A673 (cell line): ENCODE measurements at places on chromosomes 4 and X. TPM values are rescaled to one million over a fixed set of nuclear protein-coding genes. Genes with fewer than 3 reads are reported as not detected.

Gene GLRA3
- 0.06 TPM in 1 of 2 replicates, not detected in the other for total RNA-seq

Gene F8A2
- not detected in 2 replicates for total RNA-seq

GRCh38 chrX:14694611-14695010, 165.3 kb downstream of the GLRA2 start:
- H3K4me3 ChIP-seq, result no peak overlapping the region
- H3K27me3 ChIP-seq, result no peaks in the 10 kb centered on the region
- no peaks in the 10 kb centered on the region for H3K4me1 ChIP-seq
- H3K36me3 ChIP-seq, result no peaks in the 10 kb centered on the region

DNA sequence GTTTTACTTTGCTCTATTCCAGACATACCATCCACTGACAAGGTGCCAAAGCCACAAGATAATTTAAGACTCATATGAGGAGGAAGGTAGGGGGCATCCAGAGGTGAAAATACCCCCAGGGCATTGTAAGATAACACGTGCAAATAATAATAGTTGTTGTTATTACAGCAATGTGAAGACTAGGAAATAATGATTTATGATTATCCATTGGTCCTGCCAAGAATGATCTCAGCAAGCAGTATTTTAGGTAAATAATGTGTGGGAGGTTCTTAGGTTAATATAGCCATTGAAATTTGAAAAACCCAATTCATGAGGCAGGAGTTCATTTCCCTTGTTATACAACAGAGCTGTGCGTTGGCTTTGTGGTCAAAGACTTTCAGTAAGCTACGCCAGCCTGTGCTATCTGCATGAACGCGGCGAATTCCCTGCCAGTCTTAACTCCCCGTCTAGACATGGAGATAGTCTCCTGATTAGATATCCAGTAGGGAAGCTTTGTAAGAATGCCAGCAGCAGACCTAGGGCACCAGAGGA, 47.2 kb upstream of the MXRA5 start:
- no peaks in the 10 kb centered on the region for H3K36me3 ChIP-seq
- peak; percentile 1 for DNase-seq
- no peak overlapping the region for H3K27ac ChIP-seq
- H3K4me1 ChIP-seq, result no peaks in the 10 kb centered on the region
- H3K27me3 ChIP-seq, result peaks cover 25% of the 10 kb centered on the region

DNA sequence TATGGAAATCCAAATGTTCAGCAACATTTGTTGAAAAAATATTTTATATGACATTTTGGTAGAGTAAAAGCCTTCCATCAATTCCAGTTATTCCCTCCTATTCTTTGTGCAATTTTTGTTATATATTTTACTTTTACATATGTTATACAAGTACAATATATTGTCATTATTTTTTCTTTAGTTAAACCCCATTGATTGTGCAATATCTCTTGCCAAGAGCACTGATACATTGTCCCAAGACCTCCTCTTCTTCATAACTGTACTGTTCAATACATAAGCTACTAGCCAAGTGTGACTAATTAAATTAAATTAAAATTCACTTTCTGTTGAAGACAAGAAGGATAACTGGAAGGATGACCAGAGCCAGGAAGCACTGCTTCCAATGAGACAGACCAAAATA, 527.5 kb downstream of the TMA16 start:
- no peak overlapping the region for H3K4me3 ChIP-seq
- no peak for DNase-seq
- no peaks in the 10 kb centered on the region for H3K27me3 ChIP-seq
- H3K4me1 ChIP-seq, result no peaks in the 10 kb centered on the region

GRCh38 chr4:137705171-137705783, 173.0 kb upstream of the PCDH18 start:
- H3K27me3 ChIP-seq, result no peaks in the 10 kb centered on the region
- no peak overlapping the region for H3K4me3 ChIP-seq
- no peaks in the 10 kb centered on the region for H3K4me1 ChIP-seq
- no peak for DNase-seq
- no peak overlapping the region for H3K27ac ChIP-seq

DNA sequence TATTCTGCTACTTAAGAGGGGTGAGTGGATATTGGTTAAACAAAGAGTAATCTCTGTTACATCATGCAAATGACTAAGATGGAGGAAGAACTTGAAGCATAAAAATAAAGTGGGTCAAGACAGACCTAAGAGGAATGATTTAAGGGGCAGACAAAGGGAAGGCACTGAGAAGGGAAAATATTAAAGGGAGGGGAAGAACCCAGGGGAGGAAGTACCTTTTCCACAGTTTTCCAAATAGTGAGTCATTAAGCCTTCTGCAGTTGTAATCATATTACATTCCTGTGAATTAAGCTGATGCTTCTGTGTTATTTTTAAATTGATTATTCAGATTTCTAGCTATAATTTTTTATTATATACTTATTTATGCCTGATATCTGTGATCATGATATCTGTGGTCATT, 253.3 kb downstream of the CENPC start:
- H3K4me1 ChIP-seq, result peaks cover 3% of the 10 kb centered on the region
- H3K4me3 ChIP-seq, result no peak overlapping the region

DNA sequence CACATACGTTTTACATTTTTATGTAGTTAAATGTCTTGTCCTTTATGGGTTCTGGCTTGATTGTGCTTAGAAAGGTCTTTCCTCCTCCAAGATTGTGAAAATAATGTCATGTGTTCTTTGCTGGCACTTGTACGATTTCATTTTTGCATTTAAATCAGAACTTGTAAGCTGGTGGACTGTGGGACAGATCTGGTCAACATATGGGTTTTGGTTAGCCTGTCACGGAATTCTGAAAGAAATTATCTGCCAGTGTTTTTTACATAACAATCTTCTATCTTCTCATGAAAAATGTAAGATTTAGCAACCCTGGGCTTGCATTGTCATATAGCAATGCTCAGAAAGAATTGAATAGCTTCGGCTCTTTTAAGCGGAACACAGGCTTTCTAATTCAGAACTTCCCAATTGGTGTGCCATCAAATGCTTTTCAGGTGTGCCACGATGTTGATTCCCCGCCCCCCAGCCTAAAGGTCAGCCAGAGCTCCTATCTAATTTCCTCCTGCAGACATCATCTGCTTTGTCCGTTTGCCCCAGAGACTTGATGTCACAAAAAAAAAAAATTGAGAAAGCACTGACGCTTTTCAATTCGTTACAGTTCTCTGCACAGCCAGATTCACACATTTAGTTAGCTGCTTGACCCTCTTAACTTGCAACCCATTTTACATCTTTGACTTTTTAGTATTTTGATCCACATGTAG, 16.2 kb downstream of the AFF1 start:
- no peaks in the 10 kb centered on the region for H3K27me3 ChIP-seq
- no peak overlapping the region for H3K4me3 ChIP-seq
- H3K27ac ChIP-seq, result no peak overlapping the region
- no peak for DNase-seq
- peaks cover 10% of the 10 kb centered on the region for H3K4me1 ChIP-seq
- H3K36me3 ChIP-seq, result no peaks in the 10 kb centered on the region

DNA sequence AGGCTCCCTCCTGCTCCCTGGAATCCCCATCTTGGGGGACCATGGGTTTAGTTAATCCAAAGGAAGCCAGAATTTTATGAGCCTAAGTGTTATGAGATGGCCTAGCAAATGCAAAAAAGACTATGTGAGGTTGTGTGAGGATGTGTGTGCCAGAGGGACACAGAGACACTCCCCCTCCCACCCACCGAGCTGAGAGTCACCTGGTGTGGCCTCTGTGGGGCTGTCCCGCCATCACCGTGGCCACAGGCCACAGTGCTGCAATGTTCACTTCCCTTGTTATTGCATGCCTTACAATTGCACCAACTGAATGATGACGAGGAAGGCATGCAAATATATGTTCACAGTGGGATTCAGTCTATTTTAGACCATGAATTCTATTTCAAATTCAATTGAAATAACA, 601 bp upstream of the FGFBP2 start:
- no peak overlapping the region for H3K4me3 ChIP-seq
- H3K36me3 ChIP-seq, result no peaks in the 10 kb centered on the region

GRCh38 chrX:11564546-11564945, 101.2 kb downstream of the ARHGAP6 start:
- H3K27ac ChIP-seq, result no peak overlapping the region
- DNase-seq, result no peak
- H3K27me3 ChIP-seq, result no peaks in the 10 kb centered on the region
- H3K4me3 ChIP-seq, result no peak overlapping the region

- H3K4me3 ChIP-seq, result no peak overlapping the region
- no peak overlapping the region for H3K27ac ChIP-seq
- H3K36me3 ChIP-seq, result no peaks in the 10 kb centered on the region
- no peaks in the 10 kb centered on the region for H3K27me3 ChIP-seq
These were observed 185.2 kb downstream of the KLHL4 start for GRCh38 chrX:87702795-87703194.

- H3K27me3 ChIP-seq, result no peaks in the 10 kb centered on the region
- no peak overlapping the region for H3K4me3 ChIP-seq
- no peak overlapping the region for H3K27ac ChIP-seq
These were observed 748.6 kb downstream of the STPG2 start for GRCh38 chr4:97394653-97395052.

- H3K27me3 ChIP-seq, result no peaks in the 10 kb centered on the region
- H3K4me1 ChIP-seq, result peaks cover 20% of the 10 kb centered on the region
- H3K36me3 ChIP-seq, result no peaks in the 10 kb centered on the region
- no peak overlapping the region for H3K4me3 ChIP-seq
- no peak overlapping the region for H3K27ac ChIP-seq
- no peak for DNase-seq
These were observed 4.3 kb downstream of the ARHGAP4 start for GRCh38 chrX:153921511-153922446.

DNA sequence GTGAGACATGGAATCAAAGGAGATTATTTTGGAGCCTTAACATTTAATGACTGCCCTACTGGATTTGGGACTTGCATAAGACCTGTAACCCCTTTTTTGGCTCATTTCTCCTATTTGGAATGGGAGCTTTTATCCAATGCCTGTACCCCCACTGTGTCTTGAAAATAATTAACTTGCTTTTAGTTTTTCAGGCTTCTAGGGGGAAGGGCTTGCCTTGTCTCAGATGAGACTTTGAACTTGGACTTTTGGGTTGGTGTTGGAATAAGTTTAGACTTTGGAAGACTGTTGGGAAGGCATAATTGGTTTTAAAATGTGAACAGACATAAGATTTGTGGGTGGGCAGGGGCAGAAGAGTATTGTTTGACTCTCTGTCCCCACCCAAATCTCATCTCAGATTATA, 189.1 kb upstream of the POU3F4 start:
- no peaks in the 10 kb centered on the region for H3K4me1 ChIP-seq
- no peaks in the 10 kb centered on the region for H3K27me3 ChIP-seq
- H3K4me3 ChIP-seq, result no peak overlapping the region
- no peaks in the 10 kb centered on the region for H3K36me3 ChIP-seq
- H3K27ac ChIP-seq, result no peak overlapping the region

GRCh38 chr4:22030307-22030706, 81.7 kb upstream of the KCNIP4 start:
- DNase-seq, result no peak
- no peak overlapping the region for H3K27ac ChIP-seq
- no peak overlapping the region for H3K4me3 ChIP-seq
- H3K27me3 ChIP-seq, result no peaks in the 10 kb centered on the region
- no peaks in the 10 kb centered on the region for H3K36me3 ChIP-seq
